ENCODE measurements at places on chromosomes 3 and 15.

DNA sequence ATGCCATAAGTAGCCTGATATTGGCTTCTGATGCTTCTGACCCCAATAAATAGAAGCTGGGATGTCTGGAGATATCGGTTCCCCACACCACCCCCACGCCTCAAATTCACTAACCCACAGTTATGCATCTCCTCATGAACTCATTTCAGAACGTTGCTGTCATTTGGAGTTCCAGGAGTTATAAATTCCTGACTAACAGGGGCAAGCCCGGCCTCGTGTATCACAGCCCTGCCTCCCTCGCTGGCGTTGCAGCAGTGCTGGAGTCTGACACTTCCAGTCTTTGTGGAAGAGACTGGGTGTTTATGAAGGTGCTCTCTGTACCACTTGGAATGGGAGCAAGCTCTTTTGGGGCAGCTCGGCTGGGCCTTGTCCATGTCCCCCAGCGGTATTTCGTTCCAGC is 101.0 kb downstream of the ANP32A start:
- no peaks in the 10 kb centered on the region for H3K36me3 ChIP-seq
- DNase-seq: no peak
- H3K27me3 ChIP-seq: no peaks in the 10 kb centered on the region

DNA sequence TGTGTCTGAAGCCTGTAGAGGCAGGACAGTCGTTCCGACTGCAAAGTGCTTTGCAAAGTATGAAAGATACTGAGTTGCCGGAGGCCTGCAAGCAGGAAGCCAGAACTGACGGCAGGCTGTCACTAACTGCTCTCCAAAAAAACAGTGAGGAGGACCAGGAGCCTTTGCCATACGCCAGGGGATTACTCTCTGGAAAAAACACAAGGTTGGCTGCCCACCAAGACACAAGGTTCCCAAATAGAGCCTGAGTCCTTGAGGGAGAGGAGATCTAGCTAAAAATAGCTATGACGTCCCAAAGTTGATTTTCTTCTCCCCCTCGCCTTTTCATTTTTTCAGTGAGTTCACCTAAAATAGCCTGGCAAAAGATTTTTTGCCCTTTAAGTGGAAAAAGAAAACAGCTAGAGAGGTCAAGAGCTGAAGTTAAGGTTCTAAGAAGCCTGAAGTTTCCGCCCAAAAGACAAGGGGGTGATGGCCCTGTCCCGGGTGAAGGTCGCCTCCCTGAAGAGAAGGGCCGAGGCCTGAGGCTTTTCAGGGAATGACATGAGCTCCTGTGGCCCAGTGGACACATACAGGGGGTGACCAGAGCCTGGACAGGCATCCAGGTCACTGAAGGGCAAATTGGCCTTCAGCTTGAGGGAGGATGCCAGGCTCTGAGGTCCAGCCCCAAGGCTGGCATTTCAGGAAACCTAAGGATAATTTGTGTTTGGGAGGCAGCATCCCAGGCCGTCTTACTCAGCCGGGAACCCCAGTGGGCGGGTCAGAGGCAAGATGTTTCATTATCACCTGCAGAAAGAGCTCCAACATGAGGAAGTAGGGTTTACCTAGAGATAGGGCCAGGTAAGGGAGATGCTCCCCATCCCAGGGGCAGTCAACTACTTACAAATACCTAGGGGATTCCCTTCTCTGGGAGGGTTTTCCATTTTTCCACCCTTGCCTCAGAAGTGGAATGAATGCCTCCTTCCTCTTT is 44.9 kb upstream of the DGKG start:
- no peak overlapping the region for H3K27ac ChIP-seq
- DNase-seq: no peak
- no peaks in the 10 kb centered on the region for H3K36me3 ChIP-seq
- no peaks in the 10 kb centered on the region for H3K27me3 ChIP-seq

DNA sequence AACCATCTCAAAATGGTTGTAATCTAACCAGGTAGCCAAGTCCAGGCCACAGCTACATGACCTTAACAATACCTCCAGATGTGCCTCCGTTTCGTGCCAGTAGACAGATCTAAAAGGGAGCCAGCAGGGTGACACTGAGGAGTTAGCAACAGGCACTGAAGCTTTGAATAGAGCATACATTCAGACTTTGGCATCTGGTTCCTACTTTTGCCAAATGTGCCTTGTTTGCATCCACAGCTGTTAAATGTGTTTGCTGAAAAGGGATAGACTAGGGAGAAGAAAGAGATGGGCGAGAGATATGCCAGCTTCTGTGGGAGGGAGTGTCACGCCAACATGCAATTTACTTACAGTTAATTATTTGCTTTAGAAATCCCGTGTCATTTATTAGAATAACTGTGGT is 1433.9 kb upstream of the CADM2 start:
- H3K4me1 ChIP-seq: no peaks in the 10 kb centered on the region
- no peak overlapping the region for H3K27ac ChIP-seq
- no peak overlapping the region for H3K4me3 ChIP-seq
- no peak for DNase-seq

DNA sequence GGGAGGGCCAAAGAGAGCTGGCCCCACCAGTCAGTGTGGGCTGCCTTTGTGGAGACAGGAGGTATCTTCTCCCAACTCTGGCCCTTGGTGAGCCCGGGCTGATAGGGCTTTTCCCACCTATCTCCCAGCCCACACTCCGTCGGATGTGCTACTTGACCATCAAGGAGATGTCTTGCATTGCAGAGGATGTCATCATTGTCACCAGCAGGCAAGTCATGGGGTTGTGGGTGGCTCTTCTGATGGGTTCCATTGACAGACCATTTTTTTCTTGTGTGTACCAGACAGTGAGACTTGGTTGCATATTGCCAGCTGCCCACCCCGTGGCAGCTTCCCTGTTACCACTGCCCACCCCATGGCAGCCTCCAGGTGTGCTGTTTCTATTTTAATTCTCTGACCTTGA is 3.3 kb downstream of the COPG1 start:
- no peaks in the 10 kb centered on the region for H3K27me3 ChIP-seq
- H3K27ac ChIP-seq: no peak overlapping the region
- no peak for DNase-seq
- no peaks in the 10 kb centered on the region for H3K4me1 ChIP-seq

DNA sequence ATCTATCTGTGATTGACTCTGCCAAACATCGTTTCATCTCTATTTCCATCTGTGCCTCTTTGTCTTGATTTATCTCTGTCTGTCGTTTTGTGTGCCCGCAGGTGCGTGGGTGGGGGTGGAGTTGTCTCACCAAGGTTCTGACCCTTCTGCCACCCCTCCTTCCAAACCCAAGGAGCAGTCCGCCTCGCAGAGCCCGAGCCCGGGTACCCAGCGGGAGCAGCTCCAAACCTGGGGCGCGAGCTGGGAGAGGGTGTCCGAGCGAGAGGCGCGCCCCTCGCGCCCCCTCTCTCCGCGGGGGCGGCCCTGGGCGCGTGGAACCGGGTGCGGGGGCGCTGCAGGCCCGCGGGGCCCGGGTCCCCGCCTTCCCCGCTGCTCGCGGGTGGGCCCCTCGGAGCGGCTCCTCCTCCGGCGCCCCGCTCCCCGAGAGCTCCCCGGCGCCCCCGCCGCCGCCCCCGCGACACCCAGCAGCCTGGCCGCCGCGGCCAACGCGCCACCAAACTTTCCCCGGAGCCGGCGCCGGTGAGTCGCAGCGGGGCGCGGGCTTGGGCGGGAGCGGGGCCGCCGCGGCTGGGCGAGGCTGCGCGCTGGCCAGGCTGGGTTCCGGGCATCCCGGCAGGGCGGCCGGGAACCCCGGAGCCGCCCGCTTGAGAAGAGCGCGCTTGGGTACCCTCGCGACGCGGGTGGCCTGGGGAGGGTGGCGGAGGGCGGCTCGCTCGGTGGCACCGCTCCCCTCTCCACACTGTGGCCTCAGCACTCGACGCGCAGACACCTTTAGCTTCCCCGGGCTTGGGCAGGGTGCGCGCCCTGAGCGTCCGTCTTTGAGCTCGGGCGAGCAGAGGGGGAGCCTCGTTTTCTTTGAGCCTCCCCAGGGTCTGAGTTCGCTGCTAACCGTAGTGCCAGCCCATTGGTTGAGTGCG is at the start of gene HRH1:
TSS of gene HRH1 (plus strand) at position 458 of the 917 bp plus-strand sequence. CDS start 104,545 bp downstream, outside the sequence.
- peaks cover 14% of the 10 kb centered on the region for H3K27me3 ChIP-seq
- H3K4me1 ChIP-seq: peaks cover 2% of the 10 kb centered on the region
- H3K27ac ChIP-seq: no peak within 1 kb of the TSS
- DNase-seq: no peak

DNA sequence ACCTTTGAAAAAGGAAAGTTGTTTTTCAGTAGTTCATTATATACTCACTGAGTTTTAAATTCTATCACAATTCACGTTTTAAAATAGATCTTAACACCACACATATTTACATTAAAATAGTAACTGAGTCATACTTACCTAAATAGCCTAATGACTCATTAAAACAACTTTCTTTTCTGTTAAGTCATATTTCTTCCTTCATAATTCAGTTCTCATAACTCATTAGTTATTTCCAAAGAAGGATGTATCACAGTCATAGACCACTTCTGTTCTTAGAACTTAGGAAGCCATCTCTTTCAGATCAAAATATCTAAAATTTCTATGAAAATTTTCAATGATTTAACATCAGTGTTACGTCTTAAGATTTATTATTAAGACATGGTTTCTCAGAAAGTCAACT is 885.9 kb downstream of the FHIT start:
- no peak overlapping the region for H3K27ac ChIP-seq
- no peaks in the 10 kb centered on the region for H3K36me3 ChIP-seq

- H3K27me3 ChIP-seq: no peaks in the 10 kb centered on the region
- H3K36me3 ChIP-seq: no peaks in the 10 kb centered on the region
- H3K27ac ChIP-seq: no peak overlapping the region
- DNase-seq: no peak
Measured at GRCh38 chr3:243356-243725, 46.8 kb downstream of the CHL1 start.

GRCh38 chr15:71761649-71762048 is 48.7 kb upstream of the NR2E3 start:
- no peaks in the 10 kb centered on the region for H3K27me3 ChIP-seq
- H3K27ac ChIP-seq: no peak overlapping the region
- no peaks in the 10 kb centered on the region for H3K4me1 ChIP-seq
- H3K4me3 ChIP-seq: no peak overlapping the region
- H3K36me3 ChIP-seq: no peaks in the 10 kb centered on the region

- no peak overlapping the region for H3K27ac ChIP-seq
- H3K4me1 ChIP-seq: no peaks in the 10 kb centered on the region
- no peaks in the 10 kb centered on the region for H3K27me3 ChIP-seq
Measured at GRCh38 chr3:153574445-153574844, 412.4 kb downstream of the RAP2B start.

- no peaks in the 10 kb centered on the region for H3K4me1 ChIP-seq
- DNase-seq: no peak
- H3K4me3 ChIP-seq: no peak overlapping the region
Measured at GRCh38 chr3:86995537-86995936, 4.6 kb upstream of the VGLL3 start.

DNA sequence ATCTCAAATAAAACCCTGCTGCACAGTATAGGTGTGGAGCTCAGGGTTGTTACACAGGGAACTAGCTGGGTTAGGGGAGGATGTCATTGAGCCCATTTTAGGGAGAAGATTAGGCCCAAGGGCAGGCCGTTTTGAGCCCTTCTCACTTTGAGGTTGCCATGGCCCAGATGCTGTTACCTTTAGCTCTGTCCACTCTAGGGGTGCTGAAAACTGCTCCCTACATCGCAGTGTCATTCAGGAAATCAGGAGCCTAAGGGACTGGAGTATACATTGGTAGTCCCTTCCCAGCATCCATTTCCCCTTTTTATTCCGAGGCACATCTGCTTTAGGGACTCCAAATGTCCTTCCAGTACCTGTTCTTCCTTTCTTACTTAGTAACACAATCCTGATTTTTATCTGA is 79.0 kb upstream of the SELENOK start:
- no peaks in the 10 kb centered on the region for H3K27me3 ChIP-seq
- no peak overlapping the region for H3K4me3 ChIP-seq
- DNase-seq: peak; percentile 13

DNA sequence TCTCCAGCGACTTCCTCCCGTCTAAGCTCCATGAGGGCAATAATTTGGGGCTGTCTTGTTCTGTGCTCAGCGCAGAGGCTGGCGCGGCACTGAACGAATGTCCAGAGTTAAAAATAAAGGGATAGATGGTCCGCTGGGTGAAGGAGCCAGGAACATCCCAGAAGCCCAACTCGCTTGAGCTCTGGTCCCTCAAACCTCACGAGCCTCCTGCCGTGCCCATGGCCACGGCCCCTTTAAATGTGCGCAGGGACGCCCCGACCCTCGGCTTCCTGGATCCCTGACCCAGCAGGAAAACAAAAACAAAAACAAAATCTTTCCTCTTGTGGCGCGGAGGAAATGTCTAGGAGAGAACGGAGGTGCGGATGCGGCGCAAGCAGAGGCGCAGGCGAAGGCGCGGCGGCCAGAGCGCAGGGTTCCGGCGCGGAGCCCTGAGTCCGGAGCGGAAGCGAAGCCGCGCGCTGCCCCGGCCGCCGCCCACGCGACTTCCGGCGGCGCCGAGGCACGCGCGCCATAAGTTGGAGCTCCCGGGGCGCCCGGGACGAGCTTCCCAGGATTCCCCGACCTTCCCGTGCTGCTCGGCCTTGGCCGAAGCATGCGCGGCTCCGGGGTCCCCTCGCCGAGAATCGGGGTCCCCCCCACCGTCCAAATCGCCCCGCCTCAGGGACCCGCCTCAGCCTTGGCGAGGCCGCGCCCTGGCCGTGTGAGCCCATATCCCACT is 52.9 kb upstream of the WNT7A start:
- H3K27me3 ChIP-seq: no peaks in the 10 kb centered on the region
- H3K4me3 ChIP-seq: no peak overlapping the region
- H3K36me3 ChIP-seq: no peaks in the 10 kb centered on the region
- no peak overlapping the region for H3K27ac ChIP-seq
- no peak for DNase-seq
- H3K4me1 ChIP-seq: no peaks in the 10 kb centered on the region

DNA sequence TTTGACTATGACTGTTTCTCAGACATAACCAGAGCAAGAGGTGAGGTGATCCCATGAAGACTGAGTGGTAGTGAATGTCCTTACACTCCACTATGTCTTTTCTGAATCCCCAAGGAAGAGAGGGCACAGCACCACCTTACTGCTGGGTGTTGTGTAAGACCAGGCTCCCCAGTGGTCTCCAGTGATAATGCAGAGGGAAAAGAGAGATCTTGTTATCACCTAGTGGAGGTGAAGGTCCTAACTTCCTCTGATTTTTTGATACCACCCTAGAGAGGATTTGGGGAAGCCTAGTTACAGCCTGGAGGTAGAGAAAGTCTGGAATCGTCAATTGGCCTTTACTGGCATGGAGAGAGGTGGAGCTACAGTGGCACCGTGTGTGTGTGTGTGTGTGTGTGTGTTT is 288.0 kb upstream of the BCHE start:
- no peaks in the 10 kb centered on the region for H3K36me3 ChIP-seq
- no peaks in the 10 kb centered on the region for H3K27me3 ChIP-seq
- no peak overlapping the region for H3K27ac ChIP-seq
- no peak for DNase-seq
- H3K4me3 ChIP-seq: no peak overlapping the region

DNA sequence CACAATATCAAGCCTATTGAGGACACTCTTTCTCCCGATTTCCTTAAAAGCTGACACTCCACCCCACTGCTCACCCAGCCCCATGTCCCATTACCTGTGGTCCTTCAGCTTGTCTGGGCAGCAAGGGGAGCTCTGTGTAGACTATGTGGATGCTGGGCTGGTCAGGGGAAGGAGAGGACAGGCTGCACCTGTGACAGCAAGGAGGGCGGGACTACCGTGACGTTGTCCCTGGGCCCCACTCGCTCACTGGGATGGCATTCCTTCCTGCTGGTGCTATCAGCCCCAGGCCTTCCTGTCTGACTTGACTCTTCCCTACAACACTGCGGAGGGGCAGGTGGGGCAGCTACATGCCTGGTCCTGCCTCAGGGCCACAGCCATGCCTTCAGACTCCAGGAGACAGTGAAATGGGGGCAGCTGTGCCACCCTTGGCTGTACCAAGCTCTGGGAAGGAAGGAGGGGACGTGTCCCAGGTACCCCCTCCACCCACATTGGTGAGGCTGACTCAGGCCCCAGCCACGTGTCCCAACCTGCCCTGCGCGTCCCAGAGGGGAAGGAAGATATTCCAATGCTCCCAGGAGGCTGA is at the start of gene TMEM40:
TSS of gene TMEM40 (minus strand) at position 163 of the 583 bp plus-strand sequence. CDS start 9,427 bp downstream, outside the sequence.
- DNase-seq: no peak
- H3K27me3 ChIP-seq: no peaks in the 10 kb centered on the region
- peaks cover 5% of the 10 kb centered on the region for H3K4me1 ChIP-seq
- no peak within 1 kb of the TSS for H3K27ac ChIP-seq

All from iPS DF 6.9 (cell line).